ENCODE measurements at places on chromosomes 2 and 18.

DNA sequence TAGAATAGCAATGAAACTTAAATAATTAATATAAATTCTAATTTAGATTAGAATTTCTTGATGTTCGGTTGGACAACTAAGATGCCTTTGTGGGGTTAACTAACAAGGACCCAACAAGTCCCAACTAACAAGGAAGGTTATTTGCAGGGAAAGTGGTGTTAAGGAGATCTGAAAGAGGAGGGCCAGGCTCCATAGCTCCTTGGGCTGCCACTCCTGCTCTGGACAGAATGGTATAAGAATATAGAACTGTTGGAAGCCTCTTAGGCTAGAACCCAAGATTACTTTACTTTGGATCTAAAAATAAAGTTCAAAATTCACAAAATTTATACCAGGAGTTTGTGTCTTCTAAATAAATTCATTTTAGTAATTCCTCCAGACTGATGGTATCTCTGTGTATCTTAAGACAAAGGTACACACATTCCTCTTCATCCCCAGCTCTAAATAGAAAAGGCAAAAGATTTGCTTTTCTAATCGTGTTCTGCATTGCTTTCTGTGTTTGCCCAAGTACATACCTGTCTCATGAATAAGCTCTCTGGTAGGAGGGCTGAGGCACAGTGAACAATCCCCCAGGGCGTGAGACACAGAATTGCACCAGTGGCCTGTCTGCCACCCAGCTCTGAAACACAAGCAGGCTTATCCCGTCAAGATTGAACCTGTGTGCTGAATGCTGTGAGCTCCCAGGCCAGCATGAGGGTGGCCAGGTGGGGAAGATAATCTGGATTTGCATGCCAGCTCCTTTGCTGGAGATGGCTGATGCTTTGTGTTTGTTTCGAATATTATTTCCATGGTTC, 176.0 kb downstream of the ACKR3 start:
- DNase-seq: no peak

DNA sequence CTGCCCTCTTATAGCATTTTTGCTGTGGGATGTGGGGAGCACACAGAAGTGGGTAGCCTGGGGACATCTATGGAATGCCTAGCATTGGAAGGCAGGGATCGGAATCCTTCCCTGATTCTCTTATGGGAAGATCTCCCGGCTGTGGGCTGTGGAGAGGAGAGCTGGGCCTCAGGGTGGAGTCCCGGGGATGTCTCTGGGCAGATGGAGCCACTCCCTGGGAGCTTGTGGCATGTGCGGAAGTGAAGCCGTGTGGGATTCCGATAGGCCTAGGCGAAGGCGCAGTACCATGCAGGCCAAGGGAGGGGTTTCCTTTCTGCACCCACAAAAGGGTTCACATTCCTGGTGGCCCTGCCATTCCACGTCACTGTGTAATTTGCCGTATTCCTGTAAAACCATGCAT, 87.9 kb downstream of the GLI2 start:
- DNase-seq: no peak

DNA sequence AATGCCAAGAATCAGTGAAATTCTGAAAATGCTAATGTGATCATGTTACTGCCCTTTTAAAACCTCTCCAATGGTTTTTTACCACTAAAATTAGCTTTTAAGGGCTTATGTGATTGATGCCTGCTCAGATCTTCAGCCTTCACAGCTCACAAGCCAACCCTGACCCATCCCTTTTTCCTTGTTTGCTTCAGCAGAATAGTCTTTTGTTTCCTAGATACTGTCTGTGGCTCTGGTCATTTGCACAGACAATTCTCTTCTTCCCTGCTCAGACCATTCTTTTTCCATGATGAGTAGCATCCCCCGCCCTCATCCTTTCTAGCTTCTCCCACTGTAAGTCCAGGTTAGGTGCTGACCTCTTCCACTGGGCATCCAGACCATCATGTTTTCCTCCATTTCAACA, 164.9 kb upstream of the NT5C1B start:
- DNase-seq: no peak

DNA sequence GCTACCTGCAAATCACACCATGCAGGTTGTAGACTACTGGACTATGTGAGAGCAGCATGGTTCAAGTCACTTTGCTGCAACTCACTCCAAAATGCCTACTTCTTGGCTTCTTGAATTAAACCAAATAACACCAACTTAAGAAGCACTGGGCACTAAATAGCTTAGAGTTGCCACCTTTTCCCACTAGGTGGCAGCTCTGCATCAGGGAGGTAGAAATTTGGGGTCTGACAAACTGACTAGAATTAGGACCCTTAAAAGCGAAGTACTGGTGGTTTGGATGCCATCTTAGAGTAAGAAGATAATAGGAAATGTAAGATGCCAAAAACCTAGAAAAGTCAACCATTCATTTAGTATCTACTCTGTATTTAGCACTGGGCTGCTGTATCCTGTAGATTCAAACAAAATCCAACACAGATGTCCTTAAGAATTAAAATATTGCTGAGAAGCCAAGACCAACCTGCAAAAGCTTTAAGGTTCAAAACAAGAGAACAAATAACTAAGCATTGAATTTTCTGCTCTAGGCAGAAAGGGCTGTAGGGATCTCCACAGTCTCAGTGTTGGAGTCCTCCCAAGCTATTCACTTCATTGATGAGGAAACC, 65.5 kb downstream of the CCBE1 start:
- no peak for DNase-seq

DNA sequence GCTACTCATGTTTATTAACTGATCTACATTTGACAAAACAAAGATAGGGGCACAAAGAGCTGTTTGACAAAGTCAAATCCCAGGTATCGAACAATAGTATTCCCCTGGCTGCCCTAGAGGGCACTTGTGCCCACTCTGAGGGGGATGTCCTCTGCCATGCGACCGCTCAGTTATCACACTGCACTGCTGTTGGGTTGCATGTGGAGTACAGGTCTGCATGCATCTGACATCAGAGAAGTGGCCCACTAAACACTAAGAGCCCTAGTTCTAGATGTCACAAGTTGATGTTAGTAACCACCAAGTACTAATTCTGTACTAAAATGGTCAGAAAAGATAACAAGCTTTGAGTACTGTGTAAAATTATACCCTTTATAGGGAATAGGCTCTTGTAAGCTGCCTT, 20.1 kb upstream of the FLACC1 start:
- no peak for DNase-seq

DNA sequence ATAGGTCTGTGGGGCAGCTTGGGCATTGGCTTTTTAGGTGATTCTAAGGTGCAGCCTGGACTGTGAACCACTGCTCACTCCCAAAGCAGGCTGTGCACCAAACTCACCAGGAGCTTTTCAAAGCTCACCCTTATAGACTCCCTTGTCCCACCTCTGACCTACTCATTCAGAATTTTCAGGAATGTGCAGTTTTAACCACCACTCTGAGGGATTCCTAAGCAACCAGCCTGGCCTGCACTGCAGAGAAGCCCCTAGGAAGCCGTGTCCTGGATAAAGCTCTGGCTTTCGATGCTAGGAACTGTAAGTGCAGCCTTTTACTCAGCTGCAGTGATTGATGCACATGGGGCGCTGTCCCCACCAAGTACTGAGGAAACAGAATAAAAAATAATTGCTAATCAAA, 33.0 kb downstream of the MRO start:
- no peak for DNase-seq

DNA sequence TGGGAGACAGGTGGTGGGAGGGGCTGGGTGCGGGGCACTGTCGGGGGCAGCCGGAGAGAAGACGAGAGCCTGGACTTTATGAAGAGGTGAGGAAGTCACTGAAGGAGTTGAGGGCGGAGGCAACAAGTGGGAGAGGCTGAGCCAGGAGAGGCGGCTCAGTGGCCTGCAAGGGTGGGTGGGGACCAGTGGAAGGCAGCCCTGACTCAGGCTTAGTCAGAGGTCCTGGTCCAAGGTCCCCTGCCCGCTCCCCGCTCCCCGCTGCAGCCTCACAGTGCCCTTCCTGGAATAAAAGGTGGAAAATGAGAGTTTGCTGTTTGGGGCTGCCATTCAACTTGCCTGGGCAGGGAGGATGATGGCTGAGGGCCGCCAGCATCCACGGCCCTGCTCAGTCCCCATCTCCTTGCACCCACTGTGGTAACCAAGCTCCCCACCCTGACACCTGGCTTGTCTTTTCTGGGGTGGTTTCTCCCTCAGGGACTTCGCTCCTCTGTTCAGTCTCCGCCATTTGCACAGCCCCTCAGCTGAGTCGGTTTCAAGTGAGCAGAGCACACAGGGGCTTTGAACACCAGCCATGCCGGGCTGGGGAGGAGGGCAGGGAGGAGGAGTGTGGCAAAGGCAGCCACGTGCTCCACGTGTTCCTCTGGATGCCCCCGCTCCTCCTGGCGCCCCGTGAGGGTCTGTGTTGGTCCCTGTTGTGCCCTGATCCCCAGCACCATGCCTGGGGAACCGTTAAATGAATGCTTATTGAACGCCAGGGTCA, 13.7 kb upstream of the RALB start:
- no peak for DNase-seq

DNA sequence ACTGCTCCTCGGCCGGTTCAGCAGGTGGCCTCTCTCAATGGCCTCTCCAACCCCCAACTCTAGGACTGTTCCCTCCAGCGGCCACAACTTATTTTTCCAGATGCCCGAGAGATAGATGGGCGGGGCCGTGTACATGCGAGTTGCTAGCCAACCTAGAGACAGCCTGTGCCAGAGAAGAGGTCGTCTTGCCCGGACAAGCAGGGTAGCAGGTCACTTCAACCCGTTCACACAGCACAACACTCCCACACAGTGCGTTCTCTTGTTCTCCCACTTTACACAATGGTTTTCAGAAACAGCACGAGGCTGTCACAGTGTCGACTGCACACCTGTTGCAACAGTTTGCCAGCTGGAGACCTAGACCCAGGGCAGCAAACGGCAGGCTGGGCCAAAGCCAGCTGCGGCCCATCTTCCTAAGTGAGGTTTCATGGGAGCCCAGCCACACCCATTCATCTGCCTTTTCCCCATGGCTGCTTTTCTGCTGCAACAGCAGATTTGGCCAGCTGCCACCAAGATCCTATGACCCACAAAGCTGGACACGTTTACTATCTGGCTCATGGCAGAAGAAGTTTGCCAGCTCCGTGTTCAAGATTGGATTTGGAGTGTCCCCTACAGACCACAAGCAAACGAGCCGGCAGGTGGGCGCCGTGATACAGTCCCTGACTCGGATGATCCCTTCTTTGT, 7.3 kb upstream of the PRLH start:
- no peak for DNase-seq

DNA sequence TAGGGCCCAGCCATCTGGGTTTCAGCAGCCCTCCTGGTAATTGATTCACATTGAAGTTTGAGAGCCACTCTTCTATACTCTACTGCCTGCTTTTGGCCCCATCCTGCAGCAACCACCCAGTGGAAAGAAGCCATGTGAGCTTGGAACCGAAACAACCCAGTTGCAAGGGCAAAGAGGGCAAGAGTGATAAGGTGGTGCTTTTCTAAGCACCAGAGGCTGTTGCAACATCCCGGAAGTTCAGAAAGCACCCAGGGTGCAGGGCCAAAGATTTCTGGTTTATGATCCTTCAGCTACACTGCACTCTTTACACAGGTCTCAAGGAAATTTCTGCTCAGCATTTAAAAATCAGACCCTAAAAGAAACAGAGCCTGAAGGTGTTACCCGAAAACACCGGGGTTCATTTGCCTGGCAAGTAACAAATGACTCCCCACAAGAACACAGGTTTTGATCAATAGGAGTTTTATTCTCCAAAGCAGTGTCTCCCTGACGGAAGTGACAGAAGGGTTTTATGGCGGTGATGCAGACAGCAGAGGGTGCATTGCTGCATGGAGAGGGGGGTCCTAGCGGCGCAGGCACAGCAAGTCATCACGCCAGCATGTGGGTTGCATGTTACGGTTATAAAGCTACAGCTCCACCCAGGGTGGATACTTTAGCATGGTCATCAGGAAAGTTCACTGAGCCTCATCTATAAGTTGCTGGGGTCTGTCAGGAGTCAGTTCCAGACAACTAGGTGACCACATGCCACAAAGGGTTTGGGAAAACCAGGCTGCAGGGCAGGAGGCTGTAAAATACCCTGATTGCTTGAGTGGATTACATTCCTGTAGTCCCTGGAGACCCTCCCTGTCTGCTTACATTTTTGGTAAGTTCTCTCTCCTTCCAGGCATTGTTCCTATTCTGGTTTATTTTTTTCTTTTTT, 28.8 kb upstream of the TMEM37 start:
- no peak for DNase-seq

DNA sequence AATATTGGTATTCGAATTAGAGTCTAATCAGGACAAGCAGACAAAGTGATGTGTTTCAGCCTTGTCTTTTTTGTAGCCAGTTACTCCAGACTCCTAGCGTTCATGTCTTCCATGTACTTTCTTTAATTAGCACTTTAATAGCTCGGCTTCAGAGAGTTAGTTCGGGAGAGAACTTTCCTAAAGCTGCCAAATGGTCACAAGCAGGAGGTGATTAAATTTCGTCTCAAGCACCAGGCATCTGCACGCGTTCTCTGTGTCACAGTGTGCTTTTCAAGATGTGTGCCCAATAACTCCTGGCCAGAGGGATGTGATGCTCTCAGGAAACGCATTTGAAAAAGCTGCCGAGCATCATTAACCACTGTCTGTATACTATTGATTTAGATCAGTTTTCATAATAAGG, 790.8 kb downstream of the SOCS6 start:
- peak; percentile 16 for DNase-seq

GRCh38 chr2:230664128-230664527, 48.5 kb upstream of the CAB39 start:
- no peak for DNase-seq

DNA sequence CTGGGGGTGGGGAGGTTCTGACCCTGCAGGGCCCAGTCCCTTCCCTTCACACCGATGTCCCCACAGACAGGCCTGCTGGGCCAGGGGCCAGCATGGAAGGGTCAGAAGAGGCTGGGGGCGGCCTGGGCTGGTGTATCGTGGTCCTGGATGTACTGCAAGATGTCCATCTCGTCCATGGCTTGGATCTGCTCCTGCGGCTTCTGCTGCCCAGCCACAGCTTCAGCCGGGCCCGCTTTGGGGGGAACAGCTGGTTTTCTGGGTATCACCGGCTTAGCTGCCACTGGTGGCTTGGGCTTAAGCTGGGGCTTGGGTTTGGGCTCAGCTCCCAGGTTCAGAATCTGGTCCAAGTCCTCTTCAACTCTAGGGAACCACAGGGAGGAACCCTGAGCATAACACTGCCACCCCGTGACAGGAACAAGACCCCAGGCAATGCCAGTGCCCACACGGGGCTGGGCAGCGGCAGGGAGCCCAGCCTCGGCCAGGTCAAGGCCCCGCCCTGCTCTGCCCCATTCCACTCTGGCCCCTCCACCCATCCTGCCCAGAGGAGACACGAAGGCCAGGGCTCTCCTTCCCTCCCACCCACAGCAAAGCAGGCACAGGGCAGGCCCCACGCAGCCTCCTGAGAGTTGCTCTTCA, 31.9 kb downstream of the HS1BP3 start:
- DNase-seq: no peak

- peak; percentile 24 for DNase-seq
Observed at GRCh38 chr2:40332191-40332826, 119.6 kb downstream of the SLC8A1 start.

GRCh38 chr2:219175928-219176817, 552 bp downstream of the CNPPD1 start:
- DNase-seq: no peak

- no peak for DNase-seq
Observed at GRCh38 chr2:26058390-26058789, 24.5 kb downstream of the RAB10 start.

GRCh38 chr2:221104361-221104811, 467.7 kb downstream of the EPHA4 start:
- no peak for DNase-seq

- DNase-seq: no peak
Observed at GRCh38 chr2:118169359-118170005, 81.2 kb downstream of the INSIG2 start.

- no peak for DNase-seq
Observed at GRCh38 chr18:10030816-10031541, 117.2 kb downstream of the VAPA start.

- no peak for DNase-seq
Observed at GRCh38 chr2:222554517-222554916, 101.4 kb downstream of the FARSB start.
